ENCODE measurements at places on chromosomes 6 and 20.

- no peak for DNase-seq
These were observed 137.3 kb upstream of the SNX9 start for GRCh38 chr6:157685596-157686280.

DNA sequence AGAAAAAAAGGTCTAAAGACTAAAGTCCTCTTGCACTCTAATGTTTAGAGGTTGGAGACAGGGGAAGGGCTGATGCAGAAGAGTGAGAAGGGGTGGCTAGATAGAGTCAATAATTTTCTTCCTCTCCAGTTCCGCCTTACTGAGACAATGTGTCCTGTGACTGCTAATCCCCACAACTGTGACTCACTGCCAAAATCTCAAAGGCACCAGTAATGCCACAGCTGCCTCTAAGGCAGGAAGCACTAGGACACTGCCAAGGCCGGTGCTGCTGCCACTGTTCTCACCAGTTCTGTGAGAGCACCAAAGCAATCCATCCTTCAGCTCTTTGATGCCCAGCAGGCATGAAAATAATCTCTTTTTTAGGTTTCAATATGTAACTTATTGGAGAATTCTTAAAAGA, 701.9 kb upstream of the MAP3K7 start:
- no peak for DNase-seq

DNA sequence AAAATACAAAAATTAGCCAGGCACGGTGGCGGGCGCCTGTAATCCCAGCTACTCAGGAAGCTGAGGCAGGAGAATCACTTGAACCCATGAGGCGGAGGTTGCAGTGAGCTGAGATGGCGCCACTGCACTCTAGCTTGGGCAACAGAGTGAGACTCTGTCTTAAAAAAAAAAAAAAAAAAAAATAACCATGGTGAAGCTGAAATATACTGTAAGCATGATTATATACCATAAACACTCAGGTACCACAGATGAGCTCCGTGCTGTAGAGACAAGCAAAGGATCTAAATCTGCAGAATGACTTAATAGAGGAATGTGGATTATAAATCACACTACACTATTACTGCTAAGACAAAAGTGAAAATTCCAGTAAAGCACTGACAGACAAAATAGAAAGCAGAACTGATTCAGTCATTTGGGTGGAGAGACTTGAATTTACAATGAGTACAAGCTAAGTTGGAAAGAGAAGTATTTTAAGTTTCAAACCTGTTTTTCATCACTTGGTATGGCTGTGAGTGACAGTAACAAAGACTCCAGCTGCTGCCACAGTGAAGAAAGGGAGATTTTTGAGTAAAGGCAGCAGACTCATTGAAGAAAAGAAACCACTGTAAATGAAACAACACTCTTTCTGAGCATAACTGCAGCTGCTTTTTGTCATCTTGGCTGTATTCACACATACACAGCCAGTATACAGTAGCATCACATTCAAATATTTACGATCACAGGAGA, 322.1 kb downstream of the RNGTT start:
- no peak for DNase-seq

DNA sequence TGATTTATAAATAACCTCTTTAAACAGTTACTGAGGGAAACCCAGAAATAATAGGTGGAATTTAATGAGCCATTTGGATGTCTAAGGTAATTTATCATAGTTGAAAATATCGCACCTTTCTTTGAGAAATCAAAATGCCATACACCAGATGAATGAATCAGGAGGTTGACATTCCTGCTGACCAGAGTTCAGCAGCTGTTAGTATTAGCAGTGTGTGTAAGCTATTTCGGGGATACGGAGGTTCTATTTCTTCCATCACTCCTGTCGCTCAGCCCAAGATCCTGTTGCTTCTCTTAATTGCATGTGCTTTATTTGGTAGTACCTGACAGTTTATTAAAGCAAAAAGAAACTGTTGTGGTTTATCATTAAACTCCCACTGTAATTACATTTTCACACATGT, 67.1 kb downstream of the HDGFL1 start:
- no peak for DNase-seq

DNA sequence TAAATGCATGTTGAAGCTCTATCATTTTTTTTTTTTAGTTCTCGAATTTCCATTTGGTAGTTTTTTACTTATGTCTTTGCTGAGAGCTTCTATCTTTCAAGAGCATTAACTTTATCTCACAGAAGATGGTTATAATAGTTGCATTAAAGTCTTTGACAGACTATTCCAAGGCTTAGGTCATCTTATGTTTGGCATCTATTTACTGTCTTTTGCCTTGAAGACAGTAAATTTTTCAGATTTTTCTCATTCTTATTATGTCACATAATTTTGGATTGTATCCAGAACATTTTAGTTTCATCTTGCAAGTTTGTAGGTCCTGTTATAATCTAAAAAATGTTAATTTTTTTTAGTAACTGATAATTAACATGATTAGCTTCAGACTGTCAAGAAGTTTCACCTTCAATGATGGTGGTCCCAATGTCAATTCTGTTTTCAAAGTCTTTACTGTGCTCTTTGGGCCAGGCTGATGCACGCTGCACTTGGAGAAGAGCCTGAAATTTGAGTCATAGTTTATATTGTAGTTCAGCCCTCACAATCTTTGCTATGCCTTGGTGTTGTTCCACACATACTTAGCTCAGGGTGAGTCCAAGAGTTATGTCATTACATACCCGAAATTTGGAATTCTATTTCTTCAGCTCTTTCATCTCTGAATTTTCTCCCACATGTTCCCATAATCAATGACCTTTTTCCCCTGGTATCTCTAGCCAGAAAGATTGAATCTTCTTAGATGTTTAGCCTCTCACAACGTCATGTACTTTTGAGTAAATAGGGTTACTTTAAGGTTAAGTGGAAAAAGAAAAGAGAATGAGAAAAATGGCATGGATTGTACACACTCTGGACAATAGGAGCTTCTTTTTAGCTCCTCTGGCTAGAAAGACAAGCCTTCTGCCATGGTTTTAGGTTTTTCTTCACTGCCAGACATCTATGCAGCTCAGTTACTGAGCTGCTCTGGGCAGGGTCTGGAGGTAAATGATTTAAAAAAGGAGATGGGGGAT, 110.3 kb upstream of the BTBD3 start:
- DNase-seq = peak; percentile 85

GRCh38 chr6:27617700-27618689, 145.1 kb upstream of the ZNF184 start:
- peak; percentile 62 for DNase-seq

GRCh38 chr6:165403006-165403595, 93.7 kb upstream of the C6orf118 start:
- DNase-seq = no peak

DNA sequence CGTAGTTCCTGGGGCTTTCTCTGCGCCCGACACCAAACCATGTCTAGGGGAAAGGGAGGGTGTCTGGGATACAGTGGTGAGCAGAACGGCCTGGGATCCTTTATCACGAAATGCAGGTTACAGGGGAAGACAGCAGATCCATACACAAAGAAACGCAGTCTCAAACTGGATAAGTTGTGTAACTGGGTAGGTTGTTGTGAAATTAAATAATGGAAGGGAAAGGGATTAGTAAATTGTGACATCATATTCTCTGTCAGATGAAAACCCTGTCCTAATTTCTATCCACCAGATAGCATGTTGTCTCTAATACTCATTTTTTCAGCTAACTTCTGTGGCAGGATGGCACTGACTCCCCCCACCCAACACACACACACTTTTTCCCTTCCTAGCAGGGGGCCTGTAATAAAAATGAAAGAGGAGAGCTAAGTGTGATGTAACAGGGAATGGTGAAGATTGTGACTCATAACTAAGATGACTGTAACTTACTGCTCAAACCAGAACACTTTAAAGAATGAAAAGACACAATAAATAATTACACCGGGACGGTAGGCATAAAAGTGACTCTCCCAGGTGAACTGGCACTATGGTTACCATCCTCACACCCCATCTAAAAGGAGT, 769 bp upstream of the TRPC4AP start:
- peak; percentile 72 for DNase-seq

DNA sequence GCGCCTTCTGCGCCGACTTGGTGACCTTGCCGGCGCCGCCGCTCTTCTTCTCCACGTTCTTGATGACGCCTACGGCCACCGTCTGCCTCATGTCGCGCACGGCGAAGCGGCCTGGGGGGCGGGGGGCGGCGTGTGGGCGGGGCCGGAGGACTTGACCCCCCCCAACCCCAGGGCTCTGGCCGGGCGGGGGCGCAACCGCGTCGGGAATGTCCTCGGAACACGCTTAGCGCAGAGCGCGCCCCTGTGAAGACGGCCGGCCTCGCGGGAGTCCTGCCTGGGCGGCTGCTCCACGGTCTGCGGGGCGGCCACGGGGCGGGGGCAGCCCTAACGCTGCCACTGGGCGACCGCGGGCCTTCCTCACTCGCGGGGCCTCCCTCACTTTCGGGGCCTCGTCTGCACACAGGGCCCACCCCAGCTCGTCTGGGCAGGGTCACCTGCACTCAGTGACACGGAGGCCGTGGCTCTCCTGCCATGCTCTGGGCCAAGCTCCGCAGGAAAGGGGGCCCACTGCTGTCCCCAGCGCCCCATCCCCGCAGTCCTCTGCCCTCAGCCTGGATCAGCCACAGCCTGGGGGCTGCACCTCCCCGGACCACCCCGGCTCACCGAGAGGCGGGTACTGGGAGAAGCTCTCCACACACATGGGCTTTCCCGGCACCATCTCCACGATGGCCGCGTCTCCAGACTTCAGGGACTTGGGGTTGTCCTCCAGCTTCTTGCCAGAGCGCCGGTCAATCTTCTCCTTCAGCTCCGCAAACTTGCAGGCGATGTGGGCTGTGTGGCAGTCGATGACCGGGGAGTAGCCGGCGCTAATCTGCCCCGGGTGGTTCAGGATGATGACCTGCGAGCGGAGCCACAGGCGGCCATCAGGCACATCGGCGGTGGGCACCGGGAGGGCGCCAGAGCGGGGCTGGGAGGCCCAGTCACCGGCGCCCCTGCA, 10.3 kb downstream of the EEF1A2 start:
- no peak for DNase-seq

GRCh38 chr6:48826901-48827701, 636.0 kb downstream of the MMUT start:
- peak; percentile 92 for DNase-seq

GRCh38 chr20:48143435-48144081, 358.3 kb upstream of the SULF2 start:
- DNase-seq = no peak

DNA sequence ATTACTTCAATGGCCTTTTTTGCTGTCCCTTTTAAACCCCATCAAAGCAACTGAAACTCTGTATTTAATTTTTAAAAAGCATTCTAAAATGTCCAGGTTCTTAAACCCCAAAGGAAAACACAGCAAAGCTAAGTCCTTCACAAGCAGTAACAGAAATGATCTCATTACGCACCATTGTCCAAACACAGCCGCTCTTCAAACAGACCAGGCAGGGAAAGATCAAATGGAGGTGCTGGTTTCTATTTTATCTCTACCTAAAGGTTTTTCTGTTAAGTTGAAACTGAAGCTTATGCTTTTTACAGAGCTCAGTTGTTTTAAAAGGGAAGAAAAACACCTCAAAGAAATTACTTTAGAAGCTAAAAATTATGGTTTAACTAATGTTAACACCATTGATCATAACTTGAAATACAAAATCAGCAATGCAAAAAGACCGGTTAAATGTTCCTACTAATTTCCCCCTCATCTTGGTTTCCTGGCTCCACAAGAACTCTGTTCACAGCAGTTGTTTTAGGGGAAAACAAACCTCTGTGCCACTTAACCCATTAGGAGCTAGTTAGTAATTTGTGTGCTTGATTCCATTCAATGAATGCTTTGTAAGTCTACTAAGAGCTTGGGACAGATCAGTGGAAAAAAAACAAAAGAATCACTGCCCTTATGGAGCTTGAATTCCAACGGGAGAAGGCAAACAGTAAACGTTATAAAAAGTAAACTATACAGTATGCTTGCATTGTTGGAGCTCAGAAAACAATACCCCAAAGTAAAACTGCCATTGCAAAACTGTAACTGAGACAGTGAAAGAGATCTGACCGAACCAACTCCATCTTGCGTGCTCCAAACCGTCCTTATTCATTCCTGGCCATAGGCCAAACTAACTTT, 87.4 kb downstream of the CD24 start:
- no peak for DNase-seq

GRCh38 chr6:49202924-49203536, 260.0 kb downstream of the MMUT start:
- DNase-seq = peak; percentile 4

Data from fibroblast of pulmonary artery (primary cell).